ENCODE measurements at places on chromosomes 2 and 18.

DNA sequence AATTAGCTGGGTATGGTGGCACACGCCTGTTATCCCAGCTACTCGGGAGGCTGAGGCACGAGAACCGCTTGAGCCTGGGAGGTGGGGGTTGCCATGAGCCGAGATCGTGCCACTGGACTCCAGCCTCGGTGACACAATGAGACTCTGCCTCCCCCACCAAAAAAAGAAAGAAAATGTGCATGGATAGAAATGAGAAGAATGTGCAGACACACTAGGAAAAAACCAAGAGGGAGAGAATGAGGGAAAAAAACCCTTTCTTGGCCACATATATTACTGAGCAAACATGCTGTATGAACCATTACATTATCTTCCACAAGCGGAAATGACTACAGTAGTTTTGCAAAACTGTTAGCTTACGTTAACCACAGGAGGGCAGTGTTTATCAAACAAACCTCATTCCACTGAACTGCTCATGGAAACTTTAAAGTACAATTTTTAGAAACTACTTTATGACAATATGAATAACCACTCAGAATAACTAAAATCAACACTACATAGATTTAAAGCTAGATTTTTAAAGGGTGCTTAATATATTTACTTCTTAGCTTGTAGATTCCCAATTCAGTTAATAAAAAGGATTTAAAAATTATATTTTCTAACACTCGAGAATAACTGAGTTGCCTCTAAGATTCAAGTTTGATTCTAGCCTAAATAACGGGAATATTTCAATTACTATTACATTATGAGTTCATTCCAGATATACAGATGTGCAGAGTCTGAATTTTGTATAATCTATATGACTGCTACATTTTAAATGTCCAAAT lies 26.4 kb downstream of the ASXL2 start:
- DNase-seq, result peak; percentile 84

DNA sequence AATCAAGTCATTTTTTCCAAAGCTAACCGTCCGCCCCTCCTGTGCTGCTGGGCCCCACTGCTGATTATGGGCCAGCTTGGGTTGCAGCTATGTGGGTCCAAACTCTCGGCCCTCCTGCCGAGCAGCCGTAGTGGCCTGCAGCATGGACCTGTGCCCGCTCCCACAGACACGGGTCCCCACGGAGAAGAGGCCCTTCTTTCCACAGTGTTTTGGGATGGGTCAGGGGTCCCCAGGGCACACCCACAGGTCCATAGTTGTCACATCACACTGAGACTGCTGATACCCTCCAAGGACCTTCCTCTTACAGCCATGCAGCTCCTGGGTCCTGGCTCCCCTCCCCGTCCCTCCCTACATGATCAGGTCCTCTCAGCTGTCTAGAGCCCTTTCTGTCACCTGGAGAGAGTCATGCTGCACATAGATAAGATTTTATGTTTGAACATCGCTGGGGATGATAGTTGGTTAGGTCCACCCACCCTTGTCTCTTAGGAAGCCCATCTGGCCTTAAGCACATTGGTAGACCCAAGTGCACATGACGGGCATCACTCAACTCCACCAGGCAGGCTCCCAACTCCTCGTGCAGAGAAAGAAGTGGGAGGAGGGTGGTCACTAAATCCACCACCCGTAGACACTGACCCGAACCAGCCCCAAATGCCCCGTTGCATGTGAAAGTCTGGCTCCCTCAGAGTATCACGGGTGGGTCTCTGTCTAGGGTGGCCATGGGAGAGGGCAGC lies 17.5 kb downstream of the GPR55 start:
- no peak for DNase-seq

GRCh38 chr2:152028182-152028862 lies 70.5 kb downstream of the CACNB4 start:
- DNase-seq, result no peak

GRCh38 chr2:131093696-131094462 lies 619 bp upstream of the FAM168B start:
- DNase-seq, result no peak

- no peak for DNase-seq
These were observed 87.5 kb downstream of the TFCP2L1 start for GRCh38 chr2:121197369-121198091.

DNA sequence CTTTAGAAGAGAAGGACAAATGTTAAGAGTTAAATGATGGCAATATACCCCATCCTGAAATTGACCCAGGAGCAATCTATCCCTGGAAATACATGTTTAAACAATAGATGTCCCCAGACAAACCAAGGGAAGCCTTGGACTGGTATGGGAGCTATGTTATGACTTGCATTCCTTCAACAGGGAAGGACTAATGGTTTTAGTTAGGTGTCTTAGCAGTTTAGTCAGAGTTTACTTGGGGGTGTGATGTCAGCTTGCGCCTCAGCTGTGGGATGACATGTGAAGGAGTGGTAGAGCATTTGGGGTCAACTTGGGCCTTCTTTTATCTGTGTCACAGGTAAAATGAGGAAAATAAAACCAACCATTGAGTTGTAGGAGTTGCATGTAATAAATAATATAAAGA lies 36.8 kb downstream of the SPC25 start:
- DNase-seq, result no peak

GRCh38 chr2:181812106-181812743 lies 79.3 kb upstream of the ITPRID2 start:
- no peak for DNase-seq

DNA sequence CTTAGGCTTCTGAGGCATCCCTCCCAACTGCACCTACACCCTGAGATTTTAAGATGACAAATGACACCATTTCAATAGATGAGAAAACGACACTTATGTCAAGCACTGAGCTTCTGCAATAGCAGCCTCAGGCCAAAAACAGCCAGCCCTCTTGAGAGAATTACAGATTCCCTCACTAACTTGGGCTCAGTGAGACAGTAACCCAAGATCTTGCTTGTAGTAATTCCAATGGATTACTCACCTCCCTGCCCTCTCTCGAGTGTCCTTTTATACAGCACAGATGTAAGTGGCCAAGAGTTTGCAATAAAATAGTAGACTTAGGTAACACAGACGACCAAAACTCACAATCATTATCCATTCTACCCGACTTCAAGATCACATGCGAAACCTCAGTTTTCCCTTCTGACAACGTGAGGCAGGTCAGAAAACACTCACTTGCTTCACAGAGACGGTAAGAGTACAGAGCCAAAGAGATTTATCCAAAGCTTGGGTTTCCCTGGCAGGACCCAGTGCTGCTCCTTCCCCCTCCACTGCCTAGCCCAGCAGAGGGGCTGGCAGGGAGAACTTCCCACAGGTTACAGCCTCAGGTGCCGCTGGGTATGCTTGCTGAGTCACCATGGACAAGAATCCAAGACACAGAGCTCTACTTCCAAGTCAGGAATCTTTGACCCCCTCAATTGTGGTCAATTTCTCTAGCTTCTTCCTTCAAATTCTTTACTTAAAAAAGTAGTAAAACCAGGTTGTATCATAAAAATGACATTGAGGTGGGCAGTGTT lies 181.4 kb downstream of the MYO5B start:
- DNase-seq, result no peak

GRCh38 chr2:206289391-206289790 lies 14.9 kb downstream of the ZDBF2 start:
- no peak for DNase-seq

DNA sequence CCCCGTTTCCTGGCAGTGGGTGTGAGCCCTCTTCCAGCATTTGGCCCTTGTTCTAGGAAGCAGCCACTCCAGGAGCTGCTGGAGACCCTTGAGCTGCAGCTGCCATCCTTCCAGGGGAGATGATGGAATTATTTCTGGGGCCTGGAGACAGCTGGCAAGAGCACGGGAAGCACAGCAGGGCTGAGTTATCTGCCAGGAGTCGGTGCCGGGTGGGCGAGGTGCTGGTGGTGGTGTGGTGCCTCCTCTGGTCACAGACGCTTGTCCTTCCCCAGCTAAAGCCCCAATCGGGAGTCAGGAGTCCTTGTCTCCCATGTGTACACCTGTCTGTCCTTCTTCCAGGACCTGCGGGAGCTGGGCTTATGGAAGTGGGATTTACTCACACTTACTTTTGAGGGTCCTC lies 36.0 kb downstream of the DPYSL5 start:
- peak; percentile 55 for DNase-seq

GRCh38 chr18:55376387-55376786 lies 211.6 kb downstream of the TCF4 start:
- no peak for DNase-seq

DNA sequence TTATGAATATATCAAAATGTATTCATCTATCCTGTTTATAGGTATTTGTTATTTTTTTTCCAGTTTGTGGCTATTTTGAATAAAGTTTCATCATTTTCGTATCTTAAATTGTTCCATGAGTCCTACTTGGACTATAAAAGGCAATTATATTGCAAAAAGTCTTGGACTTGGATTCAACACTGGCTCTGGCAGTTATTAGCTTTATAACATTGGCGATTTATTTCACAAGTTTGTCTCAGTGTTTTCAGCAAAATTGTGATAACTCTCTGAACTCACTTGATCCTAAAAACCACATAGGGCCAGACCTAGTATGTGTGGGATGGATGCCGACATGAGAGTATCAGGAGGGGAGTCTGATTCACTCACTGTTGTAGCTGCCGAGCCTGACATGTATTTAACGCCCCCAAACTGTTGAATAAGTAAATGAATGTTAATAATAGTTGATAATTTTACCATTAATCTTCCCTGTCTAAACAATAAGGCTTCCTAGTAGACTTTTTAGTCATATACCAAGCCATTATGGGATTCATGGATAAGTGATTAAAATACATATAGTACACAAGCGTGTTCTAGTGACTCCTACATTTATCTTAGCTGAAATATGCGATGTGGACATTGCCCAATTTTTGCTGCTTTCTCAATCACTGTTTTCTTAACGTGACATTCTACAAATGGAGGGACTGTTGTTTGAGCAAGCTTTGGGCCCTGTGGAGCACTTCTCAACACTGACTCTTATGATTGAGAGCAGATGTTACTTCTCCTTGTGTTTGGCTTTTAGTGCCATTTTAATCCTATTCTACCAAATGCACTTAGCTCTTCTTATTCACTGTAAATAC lies 907.6 kb downstream of the EPHA4 start:
- peak; percentile 16 for DNase-seq

- no peak for DNase-seq
These were observed 457.1 kb upstream of the SALL3 start for GRCh38 chr18:78522507-78522906.

GRCh38 chr2:43021791-43022509 lies 204.5 kb downstream of the ZFP36L2 start:
- DNase-seq, result no peak

- DNase-seq, result peak; percentile 92
These were observed 774 bp upstream of the FZD7 start for GRCh38 chr2:202032846-202033316.

- no peak for DNase-seq
These were observed 203.0 kb upstream of the KCNJ3 start for GRCh38 chr2:154495455-154495868.

- no peak for DNase-seq
These were observed 322.1 kb upstream of the CHAC2 start for GRCh38 chr2:53445383-53446070.

GRCh38 chr2:63058921-63059792 lies 8.5 kb downstream of the OTX1 start:
- peak; percentile 47 for DNase-seq

GRCh38 chr2:148021059-148021861 lies at the start of gene MBD5:
Gene MBD5, plus strand, starts transcription at chr2:148021091.
- DNase-seq, result peak; percentile 83

- no peak for DNase-seq
These were observed 108.1 kb downstream of the MYT1L start for GRCh38 chr2:2222931-2223330.

GRCh38 chr2:112709703-112710102 lies 11.1 kb upstream of the NT5DC4 start:
- DNase-seq, result no peak

GRCh38 chr18:40163254-40163653 lies 1791.8 kb upstream of the PIK3C3 start:
- DNase-seq, result no peak

DNA sequence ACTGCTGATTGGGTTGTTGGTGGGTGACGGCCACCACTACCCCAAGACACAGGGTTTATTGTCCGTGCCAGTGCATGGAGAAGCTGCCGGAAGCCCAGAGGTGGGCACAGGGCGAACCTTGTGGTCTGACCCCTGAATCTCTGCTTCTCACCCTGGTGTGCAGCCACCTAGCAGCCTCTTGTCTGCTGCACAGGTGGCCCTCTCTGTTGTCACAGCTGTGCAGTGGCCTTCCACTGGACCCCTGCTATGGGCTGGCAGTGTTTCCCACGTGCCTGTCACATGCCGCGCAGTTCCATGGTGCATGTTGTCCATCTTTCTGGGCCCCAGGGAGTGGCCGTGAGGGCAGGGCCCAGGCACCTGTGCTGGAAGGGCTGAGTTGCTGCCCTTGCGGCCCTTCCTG lies 15.2 kb downstream of the ATG4B start:
- DNase-seq, result no peak

GRCh38 chr2:60383401-60384143 lies 169.9 kb downstream of the BCL11A start:
- no peak for DNase-seq

- DNase-seq, result no peak
These were observed 390.9 kb upstream of the SMIM21 start for GRCh38 chr18:75818383-75818782.

- no peak for DNase-seq
These were observed 38.7 kb downstream of the FANCL start for GRCh38 chr2:58202404-58202803.

DNA sequence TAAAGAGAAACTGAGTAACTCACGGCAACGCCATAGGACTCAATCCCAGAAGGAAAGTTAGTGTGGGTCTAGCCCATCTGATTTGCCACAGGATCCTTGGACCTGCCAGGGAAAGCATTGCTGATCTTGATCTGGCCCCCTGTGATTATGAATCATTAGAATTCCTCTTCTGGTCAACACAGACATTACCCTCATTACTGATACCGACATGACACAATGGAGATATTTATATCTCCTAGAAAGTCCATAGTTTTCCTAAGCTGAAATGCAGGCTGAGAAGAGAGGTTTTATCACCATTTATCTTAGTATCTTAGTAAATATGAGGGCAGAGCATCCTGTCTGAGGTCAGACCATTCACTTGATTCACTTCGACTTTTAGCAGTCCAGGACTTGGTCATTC lies 75.5 kb upstream of the CCDC68 start:
- DNase-seq, result no peak

GRCh38 chr2:102273619-102274211 lies 37.6 kb upstream of the IL1RL1 start:
- DNase-seq, result no peak

- no peak for DNase-seq
These were observed 103.6 kb upstream of the AGAP1 start for GRCh38 chr2:235390108-235390815.

DNA sequence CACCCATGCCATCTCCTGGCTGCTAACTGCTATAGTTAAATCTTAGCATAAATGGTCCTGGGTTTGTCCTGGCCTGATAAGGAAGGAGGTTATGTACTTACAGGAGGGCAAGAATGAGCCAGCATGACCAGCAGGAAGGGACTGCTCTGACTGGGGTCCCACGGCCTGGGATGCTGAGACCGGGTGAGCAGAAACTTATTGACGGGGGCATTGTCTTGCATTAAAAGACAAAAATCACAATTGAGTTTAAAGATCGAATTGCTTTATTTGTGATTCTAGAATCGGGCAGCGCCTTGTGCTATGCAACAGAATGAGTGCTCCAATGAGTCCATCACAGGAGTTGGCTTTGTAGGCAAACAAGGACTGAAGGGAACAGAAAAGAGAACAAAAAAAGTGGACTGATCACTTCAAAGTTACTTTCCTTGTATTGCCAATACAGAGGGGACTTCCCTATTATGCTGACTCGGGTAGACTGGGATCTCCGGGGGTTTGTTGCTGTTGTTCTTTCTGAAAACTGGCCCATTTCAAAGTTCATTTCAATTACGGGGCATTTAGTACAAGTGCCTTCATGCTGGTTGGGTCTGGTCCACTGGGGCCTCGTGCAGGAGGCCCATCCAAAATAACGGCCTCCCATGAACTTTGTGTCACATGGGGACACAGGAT lies 87.1 kb upstream of the SLC66A3 start:
- no peak for DNase-seq
